ENCODE measurements at places on chromosomes 13 and 19. TPM values are rescaled to one million over a fixed set of nuclear protein-coding genes. Genes with fewer than 3 reads are reported as not detected.

Gene ZNF808
- 17.7 TPM for total RNA-seq

Gene GJB6
- total RNA-seq, result not detected

Gene PLA2G4C
- 39.3 TPM for total RNA-seq

Gene MRPS31
- 14.9 TPM for total RNA-seq

Gene TPTE2
- total RNA-seq, result not detected

Gene KIR3DL2
- not detected for total RNA-seq

DNA sequence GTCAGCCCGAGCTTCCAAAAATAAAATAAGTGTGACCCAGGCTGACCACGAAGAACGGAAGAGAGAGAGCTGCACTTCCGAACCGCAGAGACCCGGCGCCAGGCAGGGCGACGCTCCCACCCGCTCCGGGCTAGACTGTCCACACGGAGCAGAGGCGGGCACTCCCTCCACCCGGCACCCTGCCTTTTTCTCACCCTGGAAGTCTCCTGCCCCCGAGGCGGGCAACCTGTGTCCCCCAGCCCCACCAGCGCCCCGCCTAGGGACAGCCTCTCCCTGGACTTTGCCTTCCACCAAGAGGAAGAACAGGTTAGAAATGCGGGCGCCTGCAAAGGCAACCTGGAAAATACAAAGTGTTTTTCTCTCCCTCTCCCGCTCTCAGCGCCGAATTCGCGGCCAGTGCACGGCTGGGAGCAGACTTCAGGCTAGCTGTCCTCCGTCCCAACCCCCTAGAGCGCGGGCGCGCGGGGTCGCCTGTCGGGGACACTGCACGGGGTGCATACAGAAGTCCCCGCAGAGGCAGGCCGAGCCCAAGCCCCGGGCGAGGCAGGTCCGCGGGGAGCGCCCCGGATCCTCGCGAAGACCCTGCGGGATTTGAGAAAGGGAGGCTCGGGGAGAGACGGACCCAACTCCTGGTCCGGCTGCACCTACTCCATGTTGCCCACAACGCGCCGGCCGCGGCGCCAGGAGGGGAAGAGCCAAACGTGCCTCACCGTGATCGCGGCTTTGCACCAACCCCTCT is 845 bp downstream of the SPRY2 start:
- peak; percentile 28 for DNase-seq

GRCh38 chr13:59545007-59545406 is 618.7 kb downstream of the DIAPH3 start:
- DNase-seq, result no peak

DNA sequence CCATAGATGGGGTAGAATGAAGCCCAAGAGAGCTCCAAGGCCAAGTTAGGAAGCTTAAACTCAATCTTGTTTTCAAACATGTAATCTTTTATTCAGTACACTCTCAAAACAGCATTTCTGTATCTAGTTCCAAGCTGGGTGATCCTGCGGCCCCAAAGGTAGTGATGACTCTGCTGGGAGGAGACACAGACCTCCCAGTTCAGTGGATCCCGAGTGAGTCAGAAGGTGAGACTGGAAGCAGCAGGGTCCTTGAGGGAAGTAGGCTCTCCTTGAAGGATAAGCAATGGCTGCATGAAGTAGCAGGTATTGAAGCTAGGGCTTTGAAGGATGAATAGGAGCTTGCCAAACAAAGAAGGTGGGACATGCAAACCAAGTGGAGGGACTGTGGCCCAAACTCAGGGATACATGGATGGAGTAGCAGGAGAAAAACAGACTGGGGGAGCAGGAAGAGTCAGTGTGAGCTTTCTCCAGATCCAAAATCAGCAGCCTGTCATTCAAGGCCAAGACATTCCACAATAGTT is 9.6 kb downstream of the TINCR start:
- no peak for DNase-seq

- DNase-seq, result peak; percentile 49
These were observed 21.8 kb upstream of the NAXD start for GRCh38 chr13:110593430-110594130.

GRCh38 chr13:61989978-61990377 is 574.3 kb upstream of the PCDH20 start:
- DNase-seq, result no peak

DNA sequence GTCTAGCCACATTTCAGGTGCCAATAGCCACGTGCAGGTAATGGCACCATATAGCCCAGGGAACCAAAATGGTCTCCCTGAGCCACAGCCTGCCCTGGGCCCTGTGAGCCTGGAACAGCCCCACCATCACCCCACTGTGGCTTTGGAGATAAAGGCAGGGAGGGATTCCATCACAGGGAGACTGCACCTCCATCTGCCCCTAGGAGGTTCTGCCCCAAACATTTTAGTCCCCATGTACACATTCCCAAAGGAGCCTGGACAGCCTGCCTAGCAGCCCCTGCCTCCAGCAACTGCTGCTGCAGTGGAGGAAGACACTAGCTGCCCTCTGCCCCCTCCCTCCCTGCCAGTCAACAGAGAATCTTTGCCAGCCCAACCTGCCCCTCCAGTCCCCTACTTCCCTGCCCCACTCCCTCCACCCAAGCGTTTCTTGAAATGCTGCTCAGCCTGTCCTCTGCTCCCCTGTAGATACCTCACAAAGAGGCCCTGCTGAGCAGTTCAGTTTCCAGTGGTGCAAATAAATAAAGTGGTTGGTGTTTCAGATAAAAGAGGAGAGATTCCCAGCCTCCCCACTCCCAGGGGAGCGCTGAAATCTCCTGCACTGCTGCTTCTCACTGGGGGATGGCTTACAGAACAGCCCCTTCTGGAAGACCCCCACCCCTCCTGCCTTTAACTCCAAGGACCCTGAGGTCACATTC is 921.8 kb downstream of the UQCRFS1 start:
- DNase-seq, result no peak

DNA sequence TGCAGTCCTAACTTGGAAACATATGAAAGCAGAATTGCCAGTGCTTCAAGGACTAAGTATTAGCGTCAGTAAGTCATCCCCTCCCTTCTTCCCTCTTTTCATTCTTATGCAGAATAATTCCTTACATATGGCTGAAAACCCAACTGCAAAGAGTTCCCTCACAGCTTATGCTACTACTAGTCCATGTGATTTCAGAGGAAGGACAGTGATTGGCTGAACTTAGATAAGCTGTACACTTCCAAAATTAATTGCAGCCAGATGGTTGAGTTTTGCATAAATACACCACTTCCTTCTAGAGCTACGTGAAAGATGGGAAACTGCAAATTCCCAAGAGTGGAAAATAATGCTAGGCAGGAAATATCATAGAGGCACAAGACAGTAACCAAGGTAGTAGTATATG is 730.4 kb downstream of the OLFM4 start:
- no peak for DNase-seq

- DNase-seq, result no peak
These were observed 1002.1 kb downstream of the UQCRFS1 start for GRCh38 chr19:28210886-28211285.

Data from fibroblast of lung (primary cell).